ENCODE measurements at places on chromosomes 7 and 10.

- DNase-seq = no peak
Observed at GRCh38 chr10:123450956-123451605, 215.1 kb upstream of the GPR26 start.

DNA sequence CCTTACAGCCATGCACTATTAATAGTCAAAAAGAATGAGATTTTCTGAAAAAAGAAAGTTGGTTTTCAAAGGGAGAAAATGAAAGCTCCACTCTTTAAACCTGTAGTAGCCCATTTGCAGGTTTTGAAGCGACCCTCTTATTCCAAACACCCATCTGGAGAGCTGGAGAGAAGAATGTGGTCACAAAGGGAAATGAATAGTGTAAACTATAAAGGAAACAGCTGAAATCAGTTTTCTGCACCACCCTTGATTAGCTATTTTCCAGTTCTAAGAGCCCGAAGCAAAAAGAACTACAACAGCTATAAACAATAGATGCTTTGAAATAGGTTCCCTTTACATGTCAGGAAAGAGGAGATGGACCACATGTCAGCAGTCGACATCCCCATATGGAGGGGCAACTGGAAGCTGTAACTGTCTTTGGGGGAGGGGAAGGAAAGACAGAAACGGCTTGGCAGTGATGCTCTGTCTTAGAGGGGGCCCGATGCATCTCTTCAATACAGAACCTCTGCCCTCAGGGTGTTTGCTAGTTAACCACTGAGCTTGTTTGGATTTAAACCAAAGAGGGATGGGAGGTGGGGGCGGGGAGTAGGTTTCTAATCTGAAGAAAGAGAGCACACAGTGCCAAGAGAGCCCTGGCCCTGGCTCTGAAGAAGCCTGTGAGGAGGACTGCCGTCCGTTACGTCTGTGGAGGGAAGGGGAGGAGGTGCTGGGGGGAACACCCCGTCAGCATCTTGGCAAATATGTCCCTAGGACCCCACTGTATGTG is 55.3 kb downstream of the CPVL start:
- peak; percentile 8 for DNase-seq

DNA sequence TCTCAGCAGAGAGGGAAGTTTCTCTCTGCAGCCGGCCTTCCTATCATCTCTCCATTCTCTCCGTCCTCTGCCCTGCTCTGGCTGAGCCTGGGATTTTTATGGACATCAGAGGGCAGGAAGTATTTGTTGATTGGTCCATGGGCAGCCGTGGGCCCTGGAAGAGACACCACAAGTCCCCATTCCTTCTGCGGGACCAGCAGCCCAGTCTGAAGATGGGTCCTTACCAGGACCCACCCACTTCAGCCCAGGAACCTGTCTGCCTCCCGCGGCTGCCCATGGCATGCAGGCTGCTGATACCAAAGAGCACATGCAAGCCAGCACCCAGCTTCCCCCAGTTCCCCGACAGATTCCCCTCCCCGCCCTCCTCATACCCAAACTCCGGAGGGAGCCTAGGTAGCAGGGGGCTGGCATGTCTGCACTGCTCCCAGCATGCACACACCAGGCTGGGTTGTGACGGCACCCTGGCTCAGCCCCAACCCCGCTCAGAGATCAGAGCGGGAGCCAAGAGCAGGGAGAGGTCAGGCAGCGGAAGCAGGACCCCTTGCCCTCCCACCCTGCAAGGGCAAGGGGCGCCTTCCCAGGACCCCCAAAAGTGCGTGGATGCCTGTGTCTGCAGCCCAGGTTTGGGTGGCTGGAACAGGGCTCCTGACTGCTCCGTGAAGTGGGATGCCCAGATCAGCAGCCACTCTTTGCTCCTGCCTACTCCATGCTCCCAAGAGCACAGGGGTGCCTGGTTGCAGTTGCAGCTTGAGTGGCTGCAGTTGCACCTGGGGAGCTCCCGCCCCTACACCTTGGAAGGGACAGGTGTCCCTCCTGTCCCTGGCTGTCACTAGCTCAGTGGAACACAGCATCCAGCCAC is 538.6 kb upstream of the POT1 start:
- DNase-seq = no peak

DNA sequence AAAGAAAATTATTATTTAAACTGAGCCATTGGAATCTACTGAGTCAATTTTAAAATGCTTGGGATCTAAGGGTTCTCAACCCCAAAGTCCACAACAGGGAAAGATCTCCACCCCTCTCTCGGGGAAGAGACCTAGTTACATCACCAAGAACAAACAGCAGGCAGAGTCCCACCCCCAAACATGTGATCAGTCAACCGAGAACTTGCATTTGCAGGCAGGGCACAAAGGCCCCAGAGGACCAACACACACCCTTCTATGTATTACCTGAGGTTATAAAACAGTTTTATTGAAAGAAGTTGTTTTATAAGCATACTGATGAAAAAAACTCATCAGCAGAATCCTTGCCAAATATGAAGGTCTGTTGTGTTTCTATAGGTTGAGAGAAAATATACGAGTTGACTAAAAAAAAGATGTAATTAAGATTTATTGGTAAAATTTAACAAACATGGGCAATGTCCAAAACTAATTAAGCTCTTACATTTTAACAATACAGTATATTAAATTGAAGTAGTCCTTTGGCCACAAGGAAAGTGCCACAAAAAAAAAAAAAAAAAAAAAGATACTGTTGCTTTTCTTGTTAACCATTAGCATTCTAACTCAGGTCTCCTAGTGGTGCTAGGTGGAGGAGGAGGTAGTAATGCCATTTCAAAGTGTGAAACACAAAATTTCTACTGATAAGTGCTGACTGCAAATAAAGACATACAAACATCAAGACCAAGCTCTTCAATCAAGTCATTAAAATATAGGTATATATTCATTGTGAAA is 975 bp upstream of the USP54 start:
- peak; percentile 36 for DNase-seq

DNA sequence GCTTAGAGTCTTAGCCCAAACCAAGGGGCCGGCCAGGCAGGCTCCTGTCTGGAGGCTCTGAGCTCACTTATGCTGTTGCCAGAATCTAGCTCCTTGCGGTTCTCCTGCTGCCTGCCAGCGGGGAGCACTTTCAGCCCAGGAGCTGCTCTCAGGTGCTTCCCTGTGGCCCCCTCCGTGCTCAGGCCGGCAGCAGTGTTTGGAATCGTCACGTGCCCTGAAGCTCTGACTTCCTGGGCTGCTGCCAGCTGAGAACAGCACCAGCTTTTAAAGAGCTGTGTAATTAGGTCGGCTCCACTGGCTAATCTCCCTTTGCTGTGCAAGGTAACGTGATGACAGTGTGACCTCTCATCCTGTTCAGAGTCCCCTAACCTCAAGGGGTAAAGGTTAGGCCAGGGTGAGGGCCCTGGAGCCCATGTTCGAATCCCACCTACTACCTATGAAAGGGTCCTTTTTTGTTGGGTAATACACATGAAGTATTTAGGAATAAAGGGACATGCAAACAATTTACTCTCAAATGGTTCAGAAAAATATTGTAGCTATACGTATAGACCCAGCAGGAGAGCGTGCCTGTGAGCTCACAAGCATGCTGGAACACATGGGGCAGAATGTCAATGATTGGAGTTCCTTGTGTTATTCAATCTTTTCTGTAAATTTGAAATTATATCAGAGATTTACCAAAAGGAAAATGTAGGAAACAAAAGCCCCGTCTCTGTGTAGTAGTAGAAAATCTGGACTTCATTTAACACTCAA is 16.6 kb downstream of the ZNF862 start:
- DNase-seq = no peak

DNA sequence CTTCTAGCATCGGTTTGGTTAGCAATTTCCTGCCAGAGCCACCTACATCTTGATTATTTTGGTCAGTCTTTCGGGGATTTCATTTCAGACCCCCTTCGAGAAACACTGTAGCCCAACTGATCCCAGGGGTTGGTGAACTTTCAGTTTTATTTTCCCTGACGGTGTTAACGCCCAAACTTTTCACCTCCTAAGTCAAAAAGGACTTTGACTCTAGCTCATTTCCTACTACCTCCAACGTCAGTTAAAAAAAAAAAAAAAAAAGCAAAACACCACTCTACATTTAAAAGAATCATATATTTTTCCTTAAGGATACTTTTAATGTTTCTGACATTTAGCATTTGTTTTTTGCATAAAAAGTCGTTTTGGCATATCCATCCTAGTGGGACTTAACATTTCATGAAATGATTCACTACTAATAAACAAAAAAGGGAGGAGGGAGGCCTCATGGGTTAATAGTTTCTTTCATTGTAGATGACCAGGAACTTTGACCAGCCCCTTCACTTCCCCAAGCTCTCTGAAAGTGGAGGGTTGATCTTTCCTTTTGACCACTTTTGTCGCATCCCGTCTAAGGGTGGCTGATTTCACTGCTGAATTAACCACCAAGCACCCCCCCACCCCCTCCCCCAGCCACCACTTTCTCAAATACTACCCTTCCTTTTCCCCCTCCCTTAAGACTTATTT is 764 bp upstream of the TCF7L2 start:
- DNase-seq = no peak

GRCh38 chr10:29976134-29976533 is 83.3 kb downstream of the JCAD start:
- no peak for DNase-seq

DNA sequence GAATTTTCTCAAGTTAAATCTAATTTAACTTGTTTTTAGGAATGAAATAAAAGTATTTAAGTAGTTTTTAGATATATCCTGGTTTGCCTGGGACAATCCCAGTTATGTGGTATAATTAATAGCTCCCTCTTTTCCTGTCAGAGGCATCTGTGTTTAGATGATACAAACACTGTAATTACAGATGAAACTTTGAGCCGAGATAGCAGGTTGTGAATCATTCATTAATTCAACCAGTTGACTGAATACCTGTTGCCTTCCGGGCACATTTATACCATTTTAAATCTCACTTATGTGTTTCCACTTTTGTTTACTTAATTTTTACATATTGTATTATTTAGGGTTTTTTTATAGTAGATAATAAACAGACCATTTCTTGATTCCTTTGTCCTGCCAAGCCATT is 82.1 kb upstream of the GATA3 start:
- DNase-seq = no peak

DNA sequence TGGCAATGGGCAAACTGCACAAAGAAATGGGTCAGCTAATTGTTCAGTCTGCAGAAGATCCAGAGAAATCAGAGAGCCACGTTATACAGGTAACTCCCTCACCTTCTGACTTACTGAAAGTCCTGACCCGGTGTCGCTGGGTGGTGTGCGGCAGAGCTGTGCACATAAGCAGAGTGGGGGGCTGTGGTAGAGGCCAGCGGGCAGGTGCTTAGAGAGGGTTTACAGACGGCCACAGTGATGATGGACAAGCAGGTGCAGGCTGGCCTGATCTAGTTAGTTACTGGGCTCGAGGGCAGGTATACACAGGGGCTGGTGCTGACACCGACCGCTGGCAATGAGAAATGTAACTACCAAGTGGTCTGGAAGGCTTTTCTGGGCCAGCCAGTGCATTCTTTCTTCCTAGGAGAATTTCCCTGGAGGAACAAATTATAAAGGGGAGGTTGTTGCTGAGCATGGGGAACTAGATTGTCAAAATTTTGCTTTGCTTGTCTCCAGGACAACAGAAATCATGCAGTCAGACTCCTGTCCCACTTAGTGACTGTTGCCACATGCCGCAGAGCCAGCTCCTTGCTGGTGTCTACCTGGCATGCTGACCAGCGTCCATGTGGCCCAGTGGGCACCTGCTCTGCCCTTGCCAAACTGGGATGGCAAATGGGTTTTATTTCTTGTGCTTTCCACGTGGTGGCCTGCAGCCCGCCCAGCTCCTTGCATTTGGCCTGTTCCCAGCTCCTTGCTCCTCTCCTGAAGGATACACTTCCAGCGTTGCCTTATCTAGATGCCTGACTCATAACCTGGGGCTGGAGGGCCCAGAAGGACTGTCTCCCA is 28.8 kb downstream of the DENND10 start:
- DNase-seq = no peak

Measured in GM20000 (cell line).